ENCODE measurements at places on chromosomes 13 and 19. TPM values are rescaled to one million over a fixed set of nuclear protein-coding genes. Genes with fewer than 3 reads are reported as not detected.

The ZNF701 gene
- 30.6 TPM for total RNA-seq

The ZNF578 gene
- 15.5 TPM for total RNA-seq

The TMEM59L gene
- total RNA-seq: 64.1 TPM

The RFX1 gene
- total RNA-seq: 2.6 TPM

The BEST2 gene
- total RNA-seq: not detected

The SLC25A41 gene
- 0.83 TPM for total RNA-seq

The CATSPERD gene
- total RNA-seq: not detected

The ISYNA1 gene
- 100.0 TPM for total RNA-seq

Data from spinal cord (tissue), 10 donors.